ENCODE measurements at places on chromosomes 1 and 21. TPM values are rescaled to one million over a fixed set of nuclear protein-coding genes. Genes with fewer than 3 reads are reported as not detected.

DNA sequence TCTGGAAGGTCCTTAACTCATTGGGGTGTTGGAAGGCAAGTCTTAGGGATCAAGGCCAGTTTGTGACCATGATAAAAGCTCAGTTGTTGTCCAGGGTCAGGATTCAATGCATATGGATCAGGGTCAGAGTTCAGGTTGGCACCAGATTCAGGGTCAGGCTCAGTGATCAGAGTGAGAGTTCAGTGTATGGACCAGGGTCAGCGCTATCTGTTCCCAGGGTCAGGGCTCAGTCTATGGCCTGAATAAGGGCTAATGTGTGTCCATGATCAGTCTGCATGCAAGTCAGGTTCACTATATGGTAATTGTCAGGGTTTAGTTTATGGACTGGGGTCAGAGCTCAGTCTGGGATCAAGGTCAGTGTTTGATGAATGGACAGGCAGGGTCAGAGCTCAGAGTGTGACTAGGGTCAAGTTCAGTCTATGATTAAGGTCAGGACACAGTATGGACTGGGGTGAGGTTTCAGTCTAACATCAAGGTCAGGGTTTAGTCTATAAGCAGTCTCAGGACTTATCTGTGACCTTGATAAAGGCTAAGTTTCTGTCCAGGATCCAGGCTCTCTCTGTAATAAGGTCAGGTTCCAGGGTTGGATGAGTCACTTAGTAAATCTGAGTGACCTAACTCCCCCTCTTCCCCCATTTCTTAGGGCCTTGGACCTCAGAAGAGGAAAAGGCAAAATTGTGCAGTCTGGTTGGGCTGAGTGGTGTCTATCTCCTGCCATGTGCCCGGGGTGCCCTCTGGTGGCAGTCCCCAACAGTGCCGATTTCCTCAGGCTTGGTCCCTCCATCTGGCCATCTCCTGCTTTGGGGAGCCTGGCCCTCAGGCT lies 23.8 kb downstream of the KNCN start:
- peaks cover 33% of the 10 kb centered on the region for H3K27me3 ChIP-seq
- DNase-seq: peak; percentile 60

PDC gene
- total RNA-seq: 0.22 TPM

TINAGL1 gene
- total RNA-seq: 1.5 TPM

DNA sequence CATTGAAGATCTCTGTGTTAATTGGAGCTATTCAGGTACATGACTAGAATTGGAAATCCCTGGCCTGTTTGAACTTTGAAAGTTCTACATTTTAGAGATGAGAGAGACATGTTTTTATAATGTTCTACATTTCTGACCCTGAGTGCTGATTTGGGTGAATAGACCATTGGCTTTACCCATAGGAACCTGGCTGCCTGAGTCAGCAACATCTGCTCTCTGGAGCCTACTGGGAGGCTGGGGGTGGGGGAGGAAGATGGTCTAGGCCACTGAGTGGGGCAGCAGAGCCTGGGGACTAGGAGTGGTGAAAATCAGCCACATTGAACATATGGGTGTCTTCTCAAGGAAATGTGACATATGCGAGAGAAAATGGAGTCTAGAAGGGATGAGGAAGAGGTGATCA lies 1.4 kb upstream of the VANGL1 start:
- no peak overlapping the region for H3K4me3 ChIP-seq
- H3K4me1 ChIP-seq: peaks cover 13% of the 10 kb centered on the region
- no peak overlapping the region for H3K27ac ChIP-seq
- H3K36me3 ChIP-seq: peaks cover 14% of the 10 kb centered on the region

DNA sequence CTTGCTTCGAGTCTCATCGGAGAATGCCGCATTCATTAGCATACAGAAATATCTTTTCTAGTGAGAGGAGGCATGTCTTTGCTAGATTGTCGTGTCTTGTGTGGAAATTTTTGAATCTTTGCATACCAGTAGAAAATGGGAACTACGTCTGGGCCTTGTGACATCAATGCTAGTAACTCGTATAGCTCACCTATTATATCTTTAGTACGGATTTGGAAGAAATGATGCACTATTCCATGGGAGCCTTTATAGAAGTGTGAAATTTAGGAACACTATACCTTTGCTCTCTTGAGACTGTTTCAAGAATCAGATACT lies 835 bp downstream of the UHMK1 start:
- peaks cover 42% of the 10 kb centered on the region for H3K4me1 ChIP-seq
- no peaks in the 10 kb centered on the region for H3K27me3 ChIP-seq
- peak overlapping the region; percentile 89 for H3K27ac ChIP-seq
- peak overlapping the region; percentile 93 for H3K4me3 ChIP-seq

LCE1A gene
- not detected for total RNA-seq

- no peaks in the 10 kb centered on the region for H3K36me3 ChIP-seq
- DNase-seq: no peak
- no peaks in the 10 kb centered on the region for H3K27me3 ChIP-seq
- no peak overlapping the region for H3K27ac ChIP-seq
- H3K4me3 ChIP-seq: no peak overlapping the region
Measured at GRCh38 chr1:3533067-3534048, 78.0 kb downstream of the MEGF6 start.

GRCh38 chr1:165688046-165688445 lies 10.3 kb downstream of the ALDH9A1 start:
- H3K4me3 ChIP-seq: no peak overlapping the region
- H3K27ac ChIP-seq: no peak overlapping the region
- H3K4me1 ChIP-seq: peaks cover 27% of the 10 kb centered on the region
- peaks cover 55% of the 10 kb centered on the region for H3K36me3 ChIP-seq

DNA sequence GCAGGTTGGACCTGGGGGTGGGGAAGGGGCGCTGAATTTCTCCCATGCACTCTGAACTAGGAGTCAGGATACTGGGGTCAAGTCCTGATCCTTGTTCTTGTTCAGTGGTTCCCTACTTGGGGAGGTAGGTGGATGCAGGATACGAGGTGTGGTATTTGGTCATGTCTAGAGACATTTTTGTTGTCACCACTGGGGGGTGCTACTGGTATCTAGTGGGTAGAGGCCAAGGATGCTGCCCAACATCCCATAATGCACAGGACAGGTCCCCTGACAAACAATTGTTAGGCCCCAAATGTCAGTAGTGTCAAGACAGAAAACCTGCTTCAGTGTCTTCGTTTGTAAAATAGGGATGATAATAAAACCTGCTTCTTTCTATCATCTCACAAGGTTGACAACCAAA lies 259.0 kb upstream of the FOXD3 start:
- H3K4me3 ChIP-seq: no peak overlapping the region
- H3K27me3 ChIP-seq: no peaks in the 10 kb centered on the region
- H3K4me1 ChIP-seq: no peaks in the 10 kb centered on the region
- H3K27ac ChIP-seq: no peak overlapping the region
- DNase-seq: no peak
- H3K36me3 ChIP-seq: no peaks in the 10 kb centered on the region

DNA sequence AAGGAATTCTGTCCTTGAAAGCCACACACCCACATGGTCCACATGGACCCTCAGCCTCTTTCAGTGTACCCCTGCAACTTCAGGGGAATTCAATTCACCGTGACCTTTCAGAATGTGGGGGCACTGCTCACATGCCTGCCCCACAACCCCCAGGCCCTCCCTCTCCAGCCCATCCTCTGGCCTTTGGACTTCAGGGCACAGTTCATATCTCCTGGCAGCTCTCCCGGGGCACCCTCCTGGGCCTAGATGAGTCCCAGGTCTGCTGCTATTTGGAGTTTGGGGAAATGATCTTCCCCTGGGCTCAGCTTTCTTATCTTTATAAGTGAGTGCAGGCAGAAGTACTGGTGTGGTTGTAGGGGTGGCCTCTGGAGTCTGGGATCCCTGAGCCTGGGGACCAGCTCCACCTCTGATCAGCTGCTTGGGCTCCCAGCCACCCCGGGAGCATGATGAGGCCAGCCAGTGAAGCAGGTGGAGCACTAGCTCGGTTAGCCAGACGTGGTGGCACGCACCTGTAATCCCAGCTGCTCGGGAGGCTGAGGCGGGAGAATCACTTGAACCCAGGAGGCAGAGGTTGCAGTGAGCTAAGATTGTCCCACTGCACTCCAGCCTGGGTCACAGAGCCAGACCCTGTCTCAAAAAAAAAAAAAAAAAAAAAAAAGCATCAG lies 15.8 kb downstream of the C1orf167 start:
- no peak for DNase-seq
- H3K4me3 ChIP-seq: no peak overlapping the region
- H3K4me1 ChIP-seq: no peaks in the 10 kb centered on the region
- no peak overlapping the region for H3K27ac ChIP-seq
- peaks cover 18% of the 10 kb centered on the region for H3K27me3 ChIP-seq

- peaks cover 8% of the 10 kb centered on the region for H3K27me3 ChIP-seq
- H3K4me3 ChIP-seq: no peak overlapping the region
- DNase-seq: no peak
- peaks cover 10% of the 10 kb centered on the region for H3K4me1 ChIP-seq
- peak overlapping the region; percentile 77 for H3K27ac ChIP-seq
Measured at GRCh38 chr1:226827458-226827857, 43.0 kb upstream of the PSEN2 start.

DNA sequence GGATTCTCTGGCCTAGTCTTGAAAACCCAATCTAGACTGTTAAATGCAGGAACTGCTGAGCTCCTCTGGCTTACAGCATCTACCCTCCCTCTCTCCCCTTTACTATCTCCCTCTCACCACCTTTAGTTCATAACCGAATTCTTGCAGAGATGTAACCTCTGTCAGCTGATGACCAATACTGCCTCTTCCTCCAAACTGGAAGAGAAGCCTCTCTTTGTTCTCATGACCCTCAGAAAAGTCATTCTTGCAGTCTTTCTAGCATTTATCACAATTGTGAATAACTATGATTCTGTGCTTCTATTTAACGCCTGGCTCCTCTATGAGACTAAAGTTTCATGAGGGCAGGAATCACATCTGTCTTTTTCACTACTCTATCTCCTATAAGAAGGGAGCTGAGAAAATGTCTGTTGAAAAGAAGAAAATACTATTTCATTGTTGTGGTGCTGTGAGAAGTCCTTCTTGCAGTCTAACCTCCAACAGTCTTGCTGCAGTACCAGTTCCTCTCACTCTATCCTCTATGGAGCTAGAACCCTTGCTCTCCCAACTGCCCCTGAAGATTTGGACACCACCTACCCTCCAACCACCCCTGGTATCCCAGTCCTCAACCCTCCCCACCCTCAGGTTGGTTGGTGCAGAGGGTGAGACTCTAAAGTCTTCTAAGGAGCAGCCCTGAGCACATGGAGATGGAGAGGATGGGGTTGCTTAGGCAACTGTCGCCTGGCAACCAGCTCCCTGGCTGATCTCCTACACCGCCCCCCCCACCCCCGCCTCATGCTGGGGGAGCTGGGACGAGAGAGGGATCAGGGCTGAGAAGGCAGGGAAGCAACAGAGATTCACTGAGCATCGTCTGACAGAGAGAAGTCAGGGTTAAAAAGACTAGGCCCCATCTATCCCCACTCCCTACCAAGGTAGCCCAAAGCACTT lies 13.9 kb downstream of the MEF2D start:
- peak overlapping the region; percentile 40 for H3K27ac ChIP-seq
- no peak overlapping the region for H3K4me3 ChIP-seq
- H3K27me3 ChIP-seq: peaks cover 8% of the 10 kb centered on the region
- DNase-seq: no peak
- H3K4me1 ChIP-seq: peaks cover 71% of the 10 kb centered on the region

GRCh38 chr1:59972216-59972927 lies 45.8 kb upstream of the CYP2J2 start:
- no peak overlapping the region for H3K27ac ChIP-seq
- no peak overlapping the region for H3K4me3 ChIP-seq
- peaks cover 14% of the 10 kb centered on the region for H3K4me1 ChIP-seq
- DNase-seq: no peak

DNA sequence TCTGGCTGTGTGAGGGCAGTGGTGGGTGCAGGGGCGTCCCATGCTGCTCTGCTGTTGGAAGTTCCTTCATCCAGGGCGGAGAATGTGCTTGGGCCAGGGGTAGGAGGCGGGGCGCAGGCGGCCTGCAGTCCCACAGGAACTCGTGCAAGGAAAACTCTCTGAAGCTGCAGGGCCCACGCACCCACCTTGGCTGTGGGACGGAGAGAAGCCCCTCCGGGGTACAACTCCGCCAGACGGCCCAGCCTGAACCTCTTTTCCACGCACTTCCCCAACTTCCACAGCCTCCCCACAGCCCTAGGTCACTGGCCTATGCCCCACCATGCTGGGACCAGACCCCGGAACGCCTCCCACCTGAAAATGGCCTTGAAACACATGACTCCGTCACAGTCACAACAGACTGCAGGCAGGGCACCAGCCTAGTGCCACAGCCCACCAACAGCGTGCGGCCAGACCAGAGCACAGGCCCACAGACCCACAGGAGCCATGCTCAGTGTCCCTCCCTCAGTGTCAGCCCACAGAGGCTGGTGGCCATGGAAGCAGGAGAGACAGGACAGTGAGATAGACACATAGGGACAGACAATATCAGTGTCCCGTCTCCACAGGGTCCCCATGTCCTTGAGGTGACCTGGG lies 47.8 kb downstream of the WNT9A start:
- H3K4me3 ChIP-seq: no peak overlapping the region
- H3K4me1 ChIP-seq: no peaks in the 10 kb centered on the region
- H3K27me3 ChIP-seq: peaks cover 6% of the 10 kb centered on the region

NIPAL3 gene
- 161 TPM for total RNA-seq

DNA sequence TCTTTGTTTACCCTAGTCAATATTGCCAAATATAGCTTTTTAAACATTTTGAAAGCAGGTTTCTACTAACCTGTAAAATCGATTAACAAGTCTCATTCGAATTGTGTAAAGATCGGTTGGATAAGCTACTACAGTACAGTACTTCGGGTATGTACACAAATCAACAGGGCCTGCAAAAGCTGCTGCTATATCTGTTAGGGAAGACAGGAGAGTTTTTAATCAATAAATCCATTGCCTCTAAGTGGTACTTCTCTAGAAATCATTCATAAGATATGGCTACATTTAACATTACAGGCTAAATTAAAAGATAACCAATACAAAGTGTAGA lies 34.8 kb upstream of the PSMG1 start:
- no peak overlapping the region for H3K4me3 ChIP-seq
- H3K4me1 ChIP-seq: no peaks in the 10 kb centered on the region
- DNase-seq: no peak
- H3K27ac ChIP-seq: no peak overlapping the region
- peaks cover 2% of the 10 kb centered on the region for H3K27me3 ChIP-seq

DNA sequence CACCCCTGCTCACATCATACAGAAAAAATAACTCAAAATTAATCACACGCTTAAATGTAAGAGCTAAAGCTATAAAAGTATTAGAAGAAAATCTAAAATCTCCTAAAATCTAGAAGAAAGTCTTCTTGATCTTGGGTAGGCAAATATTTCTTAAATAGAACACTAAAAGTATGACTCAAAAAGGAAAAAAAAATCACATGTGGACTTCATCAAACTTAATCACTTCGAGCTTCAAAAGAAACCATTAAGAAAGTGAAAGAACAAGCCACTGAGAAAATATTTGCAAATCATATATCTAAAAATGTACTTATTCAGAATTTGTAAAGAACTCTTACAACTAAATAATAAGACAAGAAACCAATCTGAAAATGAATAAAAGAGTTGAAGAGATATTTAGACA lies 32.7 kb downstream of the LRRC52 start:
- H3K36me3 ChIP-seq: no peaks in the 10 kb centered on the region
- no peak for DNase-seq
- no peak overlapping the region for H3K4me3 ChIP-seq

All from HFFc6 (cell line).